ENCODE measurements at places on chromosomes 1 and 21.

DNA sequence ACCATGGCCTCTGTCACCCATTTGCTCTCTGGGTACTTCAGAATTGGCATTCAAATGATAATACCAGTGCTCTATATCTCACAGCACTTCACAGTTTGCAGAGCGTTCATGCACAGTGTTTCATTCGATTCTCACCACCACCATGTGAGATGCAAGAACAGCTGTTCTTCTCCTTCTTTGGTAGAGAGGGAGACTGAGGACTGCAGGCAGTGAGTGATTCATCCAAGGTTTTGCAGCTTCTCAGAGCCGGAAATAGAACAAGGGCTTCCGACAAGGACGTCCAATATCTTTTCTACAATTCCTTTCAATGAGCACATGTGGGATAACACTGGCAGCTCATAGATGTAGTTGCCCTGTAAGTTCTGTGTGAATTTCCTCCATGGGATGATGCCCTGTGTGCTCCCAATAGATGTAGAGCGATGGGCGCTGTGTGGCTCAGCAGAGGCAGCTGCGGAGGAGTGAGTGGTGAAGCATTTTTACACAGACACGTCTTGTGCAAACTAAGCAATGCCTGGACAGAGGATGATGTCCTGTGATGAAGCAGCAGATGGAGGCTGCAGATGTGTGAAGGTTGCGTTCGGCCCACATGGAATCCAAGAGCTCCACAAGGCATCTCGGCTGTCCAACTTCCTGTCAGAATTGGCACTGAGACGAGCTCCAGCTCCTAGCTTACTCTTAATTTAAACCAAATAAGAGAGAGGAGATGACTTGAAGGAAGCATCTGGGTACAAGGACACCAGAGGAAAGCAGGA is 24.9 kb downstream of the MT1HL1 start:
- no peak for DNase-seq

- peak; percentile 18 for DNase-seq
These were observed 65.7 kb upstream of the FCGR2A start for GRCh38 chr1:161439280-161440232.

DNA sequence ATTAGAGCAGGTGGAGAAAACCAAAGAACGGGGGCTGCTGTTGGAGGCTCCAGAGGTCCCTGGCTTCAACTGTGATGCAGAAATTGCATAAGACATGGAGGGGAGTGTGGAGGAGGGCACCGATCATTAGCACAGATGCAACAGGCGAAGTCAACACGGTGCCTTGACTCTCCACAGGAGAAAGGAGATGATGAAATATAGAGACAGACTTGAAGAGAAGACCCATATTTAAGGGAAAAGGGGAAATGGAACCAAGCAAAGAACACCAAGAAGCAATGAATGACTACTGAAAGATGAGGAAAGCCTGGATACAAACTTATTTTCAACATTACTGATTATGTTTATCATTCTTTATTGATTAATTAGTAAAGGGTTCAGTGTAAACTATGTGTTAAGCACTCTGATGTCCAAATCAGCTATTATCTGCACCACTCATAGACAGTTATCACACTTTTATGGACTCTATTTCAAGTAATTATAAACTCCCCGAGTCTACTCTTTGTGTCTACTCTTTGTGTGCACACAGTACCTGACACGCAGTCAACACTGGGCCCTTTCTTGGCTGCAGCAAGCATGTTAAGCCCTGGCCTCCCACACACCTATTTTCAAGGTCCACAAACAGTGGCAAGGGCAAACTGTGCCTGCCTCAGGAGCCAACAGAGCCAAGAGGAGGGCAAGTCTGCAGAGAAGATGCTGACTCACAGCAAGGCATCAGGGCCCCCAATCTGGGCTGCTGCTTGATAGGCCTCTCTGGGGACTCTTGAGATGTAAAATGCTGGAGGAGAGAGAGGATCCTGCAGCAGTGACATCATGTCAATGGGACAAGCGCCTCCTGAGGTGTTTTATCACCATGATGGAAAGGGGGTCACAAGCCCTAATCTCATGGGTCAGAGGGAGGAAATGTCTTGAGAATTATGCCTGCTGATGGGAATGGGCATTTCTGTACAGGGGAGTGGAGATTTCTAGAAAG is 17.6 kb downstream of the PCNX2 start:
- peak; percentile 44 for DNase-seq

DNA sequence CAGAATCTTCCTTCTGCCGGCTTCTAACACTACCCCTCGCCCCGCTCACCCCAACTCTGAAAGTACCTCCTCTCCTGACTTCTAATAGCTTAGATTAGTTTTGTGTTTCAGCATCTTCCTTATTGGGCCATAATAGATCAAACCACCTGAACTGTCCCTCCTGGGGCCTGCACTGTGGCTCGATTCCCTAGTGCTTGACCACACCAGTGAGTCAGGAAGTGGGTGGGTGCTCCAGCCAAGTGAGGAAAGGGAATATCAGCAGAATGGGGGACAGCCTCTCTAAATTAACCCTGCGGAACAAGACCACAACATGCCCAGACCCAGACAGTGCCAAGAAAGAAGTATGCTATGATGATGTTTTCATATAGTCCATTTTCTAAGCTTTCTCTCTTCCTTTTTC is 8.5 kb downstream of the SERTAD4 start:
- no peak for DNase-seq

DNA sequence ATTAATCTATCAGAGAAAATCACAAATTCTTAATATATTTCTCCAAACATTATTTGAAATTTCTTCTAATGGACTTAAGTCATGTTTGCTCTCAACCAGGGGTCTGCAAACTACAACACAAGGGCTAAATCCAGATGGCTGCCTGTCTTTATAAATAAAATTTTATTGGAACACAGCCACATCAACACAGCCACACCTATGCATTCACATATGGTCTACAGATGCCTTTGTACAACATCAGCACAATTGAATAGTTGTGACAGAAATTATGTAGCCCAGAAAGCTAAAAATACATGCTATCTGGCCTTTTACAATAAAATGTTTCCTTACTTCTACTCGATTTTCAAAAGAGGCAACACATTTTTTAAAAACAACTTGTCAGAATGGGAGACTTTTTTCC is 103.9 kb downstream of the DPYD start:
- no peak for DNase-seq

- DNase-seq, result no peak
These were observed 43.7 kb downstream of the MRPL39 start for GRCh38 chr21:25563361-25564116.

DNA sequence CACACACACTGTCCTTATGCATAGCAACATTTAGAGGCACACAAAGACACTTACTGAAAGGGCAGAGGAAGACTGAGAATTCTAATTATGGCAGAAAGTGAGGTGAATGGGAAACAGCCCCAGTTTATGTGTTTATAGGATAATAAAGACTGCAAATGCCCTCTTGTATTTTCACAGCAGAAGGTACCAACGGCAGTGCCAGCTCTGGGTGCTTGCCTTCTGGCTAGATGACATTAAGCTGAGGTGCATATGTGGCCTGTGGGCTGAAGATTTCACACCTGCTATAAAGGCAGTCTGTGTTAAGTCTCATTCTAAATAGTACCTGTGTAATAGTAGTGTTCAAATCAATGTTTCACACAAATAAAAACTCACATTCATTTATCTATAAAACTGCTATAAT is 347.2 kb upstream of the ZRANB2 start:
- no peak for DNase-seq

DNA sequence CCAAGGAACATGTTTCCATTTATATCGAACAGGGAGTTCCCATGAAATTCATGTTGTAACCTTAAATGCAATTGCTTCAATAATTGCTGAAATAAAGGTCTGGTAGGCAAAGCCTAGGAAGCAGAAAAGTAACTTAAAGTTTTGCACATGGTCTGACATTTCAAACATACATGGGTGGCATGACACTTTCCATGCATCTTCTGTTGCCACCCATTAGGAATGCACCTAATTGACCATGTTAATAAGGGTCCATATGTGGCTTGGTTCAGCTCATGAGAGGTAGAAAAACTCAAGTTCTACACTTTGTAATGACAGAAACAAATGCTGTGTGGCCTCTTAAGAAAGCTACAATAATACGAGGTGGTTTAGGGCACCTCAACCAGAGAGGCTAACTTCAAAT is 72.0 kb upstream of the GORAB start:
- no peak for DNase-seq

- no peak for DNase-seq
These were observed 91.0 kb upstream of the TMEM51 start for GRCh38 chr1:15062479-15063099.

- DNase-seq, result no peak
These were observed 38.2 kb downstream of the CRYAA start for GRCh38 chr21:43207043-43207315.

DNA sequence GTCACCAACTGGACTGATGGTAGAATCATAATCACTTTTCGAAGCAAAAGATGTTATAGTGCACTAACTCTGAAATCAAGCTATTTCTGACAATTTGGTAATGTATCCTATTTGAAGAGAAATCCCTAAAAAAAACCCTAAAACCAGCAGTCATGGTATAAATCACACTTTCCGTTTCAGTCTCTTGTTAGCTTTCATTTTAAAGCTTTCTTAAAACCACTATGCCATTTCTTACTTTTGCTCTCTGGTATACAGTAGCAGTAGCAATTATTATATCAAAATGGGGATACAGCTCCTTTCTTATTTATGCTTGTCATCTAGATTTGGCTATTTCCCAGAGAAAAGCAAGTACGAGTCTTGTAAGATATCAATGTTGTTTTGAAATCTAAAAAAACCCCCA is 323.3 kb downstream of the KCTD3 start:
- DNase-seq, result no peak

Data from HL-60 (cell line).